Central memory CD4-positive, alpha-beta T cell (primary cell): ENCODE measurements at places on chromosomes 7 and 10.

DNA sequence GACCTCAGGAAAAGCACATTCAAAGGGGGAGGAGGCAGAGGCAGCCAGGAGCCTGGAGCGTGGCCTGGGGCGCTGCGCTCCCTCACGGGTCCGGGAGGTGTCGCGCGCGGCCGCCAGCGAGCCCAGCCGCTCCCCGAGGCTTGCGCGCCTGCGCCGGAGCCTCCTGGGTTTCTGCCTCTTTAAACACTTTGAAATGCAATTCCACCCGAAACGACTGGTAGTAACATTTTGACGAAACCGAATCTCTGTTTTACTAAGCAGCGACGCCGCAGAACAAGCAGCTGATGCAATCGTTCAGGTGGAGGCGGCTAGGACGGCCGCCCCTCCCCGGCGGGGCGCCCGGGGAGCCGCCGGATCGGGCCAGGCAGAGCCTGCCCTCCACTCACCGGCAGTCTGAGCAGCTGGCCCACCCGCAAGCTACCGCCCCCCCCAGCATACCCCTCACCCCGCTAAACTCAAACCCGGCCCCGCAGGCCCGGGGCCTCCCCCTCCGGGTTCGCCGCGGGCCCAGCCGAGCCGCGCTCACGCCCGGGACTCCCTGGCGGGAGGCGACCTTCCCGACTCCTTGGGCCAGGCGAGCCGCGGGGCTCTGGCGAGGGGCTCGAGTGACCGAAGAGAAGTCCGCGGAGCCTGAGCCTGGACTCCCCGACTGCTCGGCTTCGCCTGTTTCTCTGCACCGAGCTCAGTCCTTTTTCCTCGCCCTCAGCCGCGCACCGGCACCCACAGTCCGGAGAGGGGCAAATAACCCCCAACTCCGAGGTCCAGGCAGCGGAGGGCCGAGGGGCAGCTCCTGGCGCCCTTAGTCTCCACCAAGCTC, 3.2 kb downstream of the MKX start:
- DNase-seq, result peak; percentile 73

DNA sequence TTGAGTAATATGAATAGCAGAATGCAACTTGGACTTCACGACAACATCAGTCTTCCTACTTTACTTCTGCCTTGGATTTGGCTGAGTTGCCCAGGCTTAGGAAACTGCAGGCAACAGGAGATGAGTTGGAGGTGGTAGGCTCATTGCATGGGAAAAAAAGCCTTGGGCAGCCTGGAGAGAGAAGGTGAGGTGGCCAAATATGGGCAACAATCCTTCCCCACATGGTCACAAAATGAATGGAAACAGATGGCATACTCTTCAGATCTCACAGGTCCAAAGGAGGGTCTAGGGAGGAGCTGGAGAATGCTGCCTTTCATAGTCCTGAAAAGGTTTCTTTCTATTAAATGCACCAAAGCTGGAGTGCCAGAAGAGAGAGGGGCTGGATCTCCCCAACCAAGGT, 128.6 kb upstream of the AOAH start:
- DNase-seq, result no peak

DNA sequence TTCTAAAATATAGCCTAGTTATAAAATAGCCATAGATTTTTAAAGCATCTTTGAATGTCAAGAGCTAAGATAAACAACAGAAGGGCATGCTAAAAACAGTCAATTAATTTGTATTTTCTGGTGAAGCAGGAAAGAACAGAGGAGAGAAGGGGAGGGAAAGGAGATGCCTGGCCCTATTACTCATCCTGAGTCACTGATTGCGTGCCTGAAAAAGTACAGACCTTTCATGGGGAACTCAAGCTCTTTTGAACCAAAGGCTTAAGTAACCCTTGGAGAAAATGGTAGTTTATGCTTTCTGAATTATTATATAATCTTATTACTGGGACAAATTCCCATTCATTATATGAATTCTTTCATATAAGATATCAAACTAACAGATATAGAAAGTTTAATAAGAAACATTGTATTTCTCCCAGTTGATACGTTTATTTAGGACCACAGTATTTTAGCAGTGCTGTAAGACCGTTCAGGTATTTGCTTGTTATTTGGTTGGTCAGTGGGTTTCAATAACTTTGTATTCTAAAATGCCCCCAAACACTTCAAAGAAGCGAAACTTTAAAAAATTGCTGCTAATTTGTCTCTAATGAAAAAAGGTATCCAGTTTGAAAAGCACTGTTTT, 151.3 kb downstream of the HGF start:
- DNase-seq, result no peak

DNA sequence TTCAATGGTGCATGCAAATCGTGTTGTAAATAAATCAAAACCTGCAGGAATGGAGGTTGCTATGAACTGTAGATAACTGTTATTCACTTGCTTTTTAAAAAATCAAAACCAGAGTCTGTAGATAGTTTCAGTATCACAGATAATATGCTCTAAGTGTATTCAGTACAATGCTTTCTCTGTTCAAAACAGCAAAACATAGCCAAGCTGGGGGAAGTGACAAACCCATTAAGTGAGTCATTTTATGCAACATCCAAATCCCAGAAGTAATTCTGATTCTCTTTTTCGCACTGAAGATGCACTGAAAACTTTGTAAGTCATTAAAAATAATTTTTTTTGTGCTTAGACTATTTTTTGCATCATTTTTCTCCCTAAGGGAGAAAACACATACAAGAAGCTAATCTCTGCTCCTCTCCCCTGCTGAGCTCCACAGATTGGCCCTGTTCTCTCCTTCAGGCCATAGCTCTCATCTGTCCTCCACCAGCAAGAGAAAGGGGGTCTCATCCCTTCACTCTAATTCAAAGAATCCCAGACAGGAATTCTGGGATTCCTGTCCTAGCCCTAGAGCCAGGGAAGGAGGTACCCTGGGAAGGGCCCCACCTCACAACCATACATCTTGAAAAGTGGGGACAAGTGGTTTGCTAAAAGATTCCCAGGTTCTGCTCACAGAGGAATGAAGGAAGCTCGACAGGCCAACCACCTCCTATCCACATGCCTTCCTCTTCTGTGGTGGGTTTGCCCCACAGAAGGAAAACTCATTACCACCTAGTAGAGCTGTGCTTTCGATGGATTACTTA, 4.9 kb downstream of the PRTFDC1 start:
- DNase-seq, result no peak

GRCh38 chr10:75269605-75270004, 33.8 kb upstream of the COMTD1 start:
- no peak for DNase-seq

GRCh38 chr7:4170997-4171786, 510.9 kb upstream of the FOXK1 start:
- DNase-seq, result no peak

- no peak for DNase-seq
Measured at GRCh38 chr10:14611968-14612693, 162.6 kb downstream of the FAM107B start.
